ENCODE measurements at places on chromosomes 3 and 15.

DNA sequence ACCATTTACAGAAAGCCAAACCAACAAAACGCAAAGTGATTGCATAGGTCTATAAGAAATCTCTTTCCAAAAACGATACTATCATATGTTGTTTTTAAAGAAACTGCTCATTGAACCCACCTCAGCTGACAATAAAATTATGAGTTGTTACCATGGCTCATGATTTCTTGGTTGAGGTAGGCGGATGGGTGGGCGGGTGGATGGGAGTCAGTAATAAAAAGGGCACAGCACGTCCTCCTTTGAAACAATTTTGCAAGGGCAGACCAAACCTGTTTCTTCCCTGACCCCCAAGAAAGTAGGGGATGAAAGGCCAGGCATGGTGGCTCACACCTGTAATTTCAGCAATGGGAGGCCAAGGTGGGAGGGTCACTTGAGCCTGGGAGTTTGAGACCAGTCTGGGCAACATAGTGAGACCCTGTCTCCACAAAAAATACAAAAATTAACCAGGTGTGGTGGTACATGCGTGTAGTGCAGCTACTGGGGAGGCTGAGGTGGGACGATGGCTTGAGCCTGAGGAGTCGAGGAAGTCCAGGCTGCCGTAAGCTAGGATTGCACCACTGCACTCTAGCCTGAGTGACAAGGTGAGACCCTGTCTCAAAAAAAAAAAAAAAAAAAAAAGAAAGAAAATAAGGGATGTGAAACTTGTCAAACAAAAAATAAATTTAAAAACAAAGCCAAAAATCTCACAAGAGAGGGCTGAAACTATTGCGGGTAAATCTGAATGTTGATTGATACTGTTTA is 2.1 kb downstream of the ABHD10 start:
- DNase-seq: no peak

GRCh38 chr15:38042707-38043445 is 108.4 kb downstream of the TMCO5A start:
- DNase-seq: no peak

GRCh38 chr3:146468671-146469149 is 651 bp downstream of the PLSCR2 start:
- DNase-seq: no peak

DNA sequence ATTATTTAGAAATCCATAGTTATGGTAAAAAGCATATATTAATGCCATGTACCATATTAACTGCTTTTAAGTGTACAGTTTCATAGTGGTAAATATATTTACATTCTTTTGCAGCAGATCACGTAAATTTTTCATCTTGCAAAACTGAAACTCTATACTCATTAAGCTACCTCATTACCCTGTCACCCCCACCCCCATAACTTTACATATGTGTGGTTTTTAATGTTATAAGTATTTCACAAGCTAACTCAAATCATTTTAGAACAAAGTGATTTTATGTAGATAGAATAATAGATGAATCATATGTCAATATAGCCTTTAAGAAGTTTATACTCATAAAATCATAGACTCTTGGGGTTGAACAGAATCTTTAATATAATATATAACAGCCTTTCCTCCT is 7.1 kb upstream of the TP63 start:
- DNase-seq: no peak

- DNase-seq: no peak
Observed at GRCh38 chr15:85831415-85832113, 36.8 kb upstream of the KLHL25 start.

DNA sequence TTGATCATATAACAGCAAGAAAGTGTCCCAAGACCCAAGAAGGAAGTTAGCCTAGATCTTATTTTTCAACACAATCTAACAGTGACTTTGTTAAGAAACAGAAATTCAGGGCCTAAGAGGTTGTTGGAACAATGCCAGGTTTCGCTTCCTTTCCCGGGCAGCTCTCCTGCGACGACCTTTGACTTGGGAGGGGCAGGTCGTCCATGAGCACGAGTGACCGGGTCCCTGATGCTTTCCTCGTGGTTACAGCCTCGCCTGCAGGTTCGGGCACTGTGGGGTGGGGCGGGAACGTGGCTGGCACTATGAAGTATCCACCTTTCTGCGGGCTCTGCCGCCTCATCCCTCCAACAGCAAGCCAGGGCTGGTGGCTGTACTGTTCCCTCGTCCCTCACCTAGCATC is 90.1 kb upstream of the RGMA start:
- no peak for DNase-seq

DNA sequence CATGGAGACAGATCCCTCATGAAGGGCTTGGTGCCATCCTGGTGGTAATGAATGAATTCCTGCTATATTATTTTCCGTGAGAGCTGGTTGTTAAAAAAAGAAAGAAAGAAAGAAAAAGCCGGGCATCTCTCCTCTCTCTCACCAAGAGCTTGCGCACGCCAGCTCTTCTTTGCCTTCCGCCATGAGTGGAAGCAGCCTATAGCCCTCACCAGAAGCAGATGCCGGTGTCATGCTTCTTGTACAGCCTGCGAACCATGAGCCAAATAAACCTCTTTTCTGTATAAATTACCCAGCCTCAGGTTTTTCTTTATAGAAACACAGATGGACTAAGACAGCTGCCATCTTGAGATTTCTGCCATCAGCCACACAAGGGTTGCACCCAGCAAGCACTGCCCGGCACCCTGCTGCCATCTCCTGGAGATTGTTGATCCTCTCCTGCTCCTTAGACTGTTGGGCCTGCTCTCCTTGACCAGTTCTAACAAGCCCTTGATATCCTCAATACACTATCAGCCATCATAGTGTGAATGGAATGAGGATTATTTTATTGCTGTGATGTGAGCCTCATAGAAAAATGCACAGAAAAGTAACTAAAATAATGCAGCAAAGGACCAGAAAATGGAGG is 3.5 kb upstream of the AHSG start:
- DNase-seq: no peak

DNA sequence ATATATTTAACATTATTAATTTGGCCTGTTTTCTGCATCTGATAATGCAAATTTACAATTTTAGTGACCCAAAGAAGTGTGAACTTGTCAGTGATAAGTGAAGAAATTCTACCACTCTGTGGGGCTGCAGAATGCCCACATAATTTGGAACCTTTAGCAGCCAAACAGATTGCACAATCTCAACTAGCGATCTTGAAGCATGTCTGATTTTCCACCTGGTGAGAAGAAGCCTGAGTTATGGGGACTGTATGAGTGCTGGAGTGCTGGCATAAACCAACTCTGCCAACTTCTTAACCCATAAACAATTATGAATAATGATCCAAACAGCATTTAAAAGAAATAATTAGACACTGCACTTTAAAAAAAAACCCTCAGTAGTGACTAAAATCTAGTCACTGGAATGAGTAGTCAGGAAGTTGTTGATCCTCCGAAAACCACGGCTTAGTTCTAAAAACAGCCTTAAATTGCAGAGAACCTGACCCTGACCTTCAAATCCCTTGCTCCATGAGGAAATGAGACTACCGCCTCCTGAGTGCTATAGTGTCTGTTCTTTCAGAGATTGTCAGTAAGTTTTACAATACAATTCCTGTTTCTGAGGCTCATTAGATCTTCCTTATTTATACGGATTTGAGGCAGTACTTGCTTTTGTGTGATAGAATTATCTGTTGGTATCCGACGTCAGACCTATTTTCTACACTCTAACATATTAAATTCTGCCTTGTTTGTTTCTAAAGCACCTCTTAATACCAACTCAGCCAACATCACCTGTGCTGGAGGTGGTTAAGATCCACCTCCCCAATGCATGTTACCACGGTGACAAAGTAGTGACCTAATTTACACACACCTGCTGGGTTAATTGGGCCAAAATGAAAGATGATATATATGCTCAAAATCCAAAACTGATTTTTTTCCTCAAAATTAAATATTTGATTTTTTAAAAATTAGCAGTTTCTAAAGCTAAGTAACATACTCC is 267.7 kb downstream of the ZBTB20 start:
- DNase-seq: no peak

GRCh38 chr15:98743177-98743576 is 94.8 kb downstream of the IGF1R start:
- no peak for DNase-seq

GRCh38 chr3:127534564-127534963 is 56.0 kb downstream of the TPRA1 start:
- DNase-seq: no peak

DNA sequence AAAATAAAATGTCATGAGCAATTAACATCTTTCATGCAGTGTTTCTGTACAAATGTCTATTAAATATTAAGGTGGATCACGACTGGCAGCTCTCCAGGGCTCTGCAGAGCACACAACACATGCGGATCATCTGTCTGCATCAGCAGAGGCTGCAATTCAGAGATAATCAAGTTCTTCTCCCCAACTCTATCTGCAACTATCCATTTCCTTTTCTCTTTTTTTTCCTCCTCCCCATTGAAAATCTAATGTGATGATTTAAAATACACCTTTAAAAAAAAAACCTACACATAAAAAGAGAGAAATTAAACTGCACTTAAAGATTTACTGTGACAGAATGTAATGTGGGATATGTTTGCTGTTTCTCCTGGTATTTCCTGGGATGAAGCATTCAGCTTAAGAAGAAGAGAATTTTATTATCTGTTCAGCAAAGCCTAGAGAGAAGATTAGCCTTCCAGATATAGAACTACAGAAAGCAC is 352.6 kb upstream of the CCDC54 start:
- DNase-seq: no peak

GRCh38 chr15:93018574-93018973 is 70.4 kb downstream of the RGMA start:
- no peak for DNase-seq

- no peak for DNase-seq
Observed at GRCh38 chr3:184239708-184240107, 9.1 kb downstream of the ALG3 start.

DNA sequence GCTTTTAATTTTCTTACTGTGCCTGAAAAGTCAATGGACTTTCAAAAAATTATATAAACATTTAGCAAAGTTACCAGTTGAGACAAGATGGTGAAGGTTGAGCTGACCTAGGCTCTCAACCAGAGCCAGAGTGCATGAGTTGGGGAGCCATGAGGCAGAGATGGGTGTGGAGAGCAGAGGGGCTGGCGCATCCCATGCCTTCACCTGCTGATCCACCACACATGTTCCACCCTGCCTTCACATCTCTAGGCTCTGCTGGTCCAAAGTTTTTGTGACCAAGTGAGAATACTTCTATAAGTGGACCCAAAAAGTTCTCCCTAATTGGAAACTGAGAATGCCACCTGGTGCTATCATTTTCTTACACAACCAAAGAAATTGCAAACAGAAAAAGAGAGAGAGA is 47.3 kb downstream of the CCR3 start:
- DNase-seq: no peak

GRCh38 chr3:113265231-113265630 is 53.9 kb downstream of the BOC start:
- no peak for DNase-seq

GRCh38 chr3:18401300-18401961 is 23.7 kb downstream of the SATB1 start:
- no peak for DNase-seq

Data from stimulated activated CD4-positive, alpha-beta T cell treated with anti-CD3 and anti-CD28 coated beads, Interleukin-15, amount 100 ng/mL, for 1 hour (primary cell).